ENCODE measurements at places on chromosomes 2 and 18.

GRCh38 chr2:85525567-85525966 is 13.4 kb upstream of the MAT2A start:
- DNase-seq: no peak

- DNase-seq: no peak
Measured at GRCh38 chr2:117703858-117704257, 110.6 kb upstream of the DDX18 start.

DNA sequence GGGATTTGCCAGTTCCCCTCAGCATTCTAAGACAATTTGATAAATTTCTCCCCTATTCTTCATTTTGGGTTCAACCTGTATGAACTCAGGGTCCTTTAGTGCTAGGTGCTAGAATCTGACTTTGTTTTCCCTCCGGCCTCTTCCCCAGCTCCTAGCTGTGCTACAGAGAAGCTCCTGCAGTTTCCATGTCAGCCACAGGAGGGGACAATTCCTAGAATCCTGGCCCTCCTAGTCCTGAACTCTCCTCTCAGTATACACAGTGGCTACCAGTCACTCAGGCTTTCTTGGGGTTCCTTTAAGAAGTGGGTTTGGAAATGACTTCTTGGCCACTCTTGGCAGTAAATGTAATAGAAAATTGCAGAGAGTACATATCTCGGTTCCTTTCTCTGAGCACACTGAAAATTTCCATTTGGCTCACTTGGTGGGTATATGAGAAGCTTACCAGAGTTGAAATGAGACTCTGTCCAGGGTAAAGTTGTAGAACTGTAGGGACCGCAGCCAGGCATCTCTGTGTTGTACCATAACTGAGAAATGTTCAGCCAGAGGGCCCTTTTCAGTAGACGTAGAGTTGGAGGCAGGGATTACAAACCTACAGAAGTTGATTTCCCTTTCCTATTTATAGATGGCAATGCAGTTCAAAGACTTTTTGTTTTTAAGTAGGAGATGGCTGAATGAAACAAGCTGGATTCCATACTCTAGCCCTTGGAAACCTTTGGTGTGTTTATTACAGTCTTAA is 5.0 kb upstream of the CHST10 start:
- DNase-seq: no peak

DNA sequence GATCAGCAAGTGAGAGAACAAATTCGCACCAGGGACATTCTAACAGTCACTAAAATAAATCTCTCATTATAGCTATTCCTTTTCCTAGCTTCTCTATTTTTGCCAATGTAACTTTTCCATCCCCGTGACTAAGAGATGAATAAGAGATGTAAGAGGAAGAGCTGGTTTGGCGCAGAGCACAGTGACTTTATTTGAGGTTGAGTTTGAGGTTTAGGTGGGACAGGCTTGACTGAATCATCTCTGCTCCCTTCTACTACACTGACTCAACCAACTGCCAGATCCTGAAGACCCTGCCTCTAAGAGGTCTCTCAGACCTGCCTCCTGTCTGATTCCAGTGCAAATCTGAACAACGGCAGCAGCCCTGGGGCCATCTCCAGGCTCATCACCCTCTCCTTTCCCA is 28.0 kb downstream of the RFX8 start:
- no peak for DNase-seq

DNA sequence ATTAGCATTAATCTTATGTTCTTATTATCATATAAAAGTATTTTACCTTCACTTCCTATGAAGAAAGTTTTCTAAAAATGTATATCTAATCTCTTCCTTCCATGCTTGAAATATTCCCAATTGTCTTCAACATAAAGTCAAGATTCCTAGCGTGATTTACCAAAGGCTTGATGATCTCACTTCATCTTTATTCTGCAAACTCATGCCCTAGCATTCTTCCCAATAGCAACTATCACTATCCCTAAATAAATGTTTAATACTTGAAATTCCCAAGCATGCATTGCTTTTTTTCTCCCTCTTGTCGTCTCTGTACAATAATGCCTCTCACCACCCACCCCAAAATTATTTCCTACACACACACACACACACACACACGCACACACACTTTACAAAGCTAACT is 125.8 kb downstream of the VWC2L start:
- no peak for DNase-seq

Measured in T-cell (primary cell).